ENCODE measurements at places on chromosomes 1 and 21.
A peak's percentile ranks its signal among the peaks of the same experiment; 100 is the strongest.

- no peak for DNase-seq
These were observed 31.5 kb downstream of the BMP8A start for GRCh38 chr1:39522661-39523567.

DNA sequence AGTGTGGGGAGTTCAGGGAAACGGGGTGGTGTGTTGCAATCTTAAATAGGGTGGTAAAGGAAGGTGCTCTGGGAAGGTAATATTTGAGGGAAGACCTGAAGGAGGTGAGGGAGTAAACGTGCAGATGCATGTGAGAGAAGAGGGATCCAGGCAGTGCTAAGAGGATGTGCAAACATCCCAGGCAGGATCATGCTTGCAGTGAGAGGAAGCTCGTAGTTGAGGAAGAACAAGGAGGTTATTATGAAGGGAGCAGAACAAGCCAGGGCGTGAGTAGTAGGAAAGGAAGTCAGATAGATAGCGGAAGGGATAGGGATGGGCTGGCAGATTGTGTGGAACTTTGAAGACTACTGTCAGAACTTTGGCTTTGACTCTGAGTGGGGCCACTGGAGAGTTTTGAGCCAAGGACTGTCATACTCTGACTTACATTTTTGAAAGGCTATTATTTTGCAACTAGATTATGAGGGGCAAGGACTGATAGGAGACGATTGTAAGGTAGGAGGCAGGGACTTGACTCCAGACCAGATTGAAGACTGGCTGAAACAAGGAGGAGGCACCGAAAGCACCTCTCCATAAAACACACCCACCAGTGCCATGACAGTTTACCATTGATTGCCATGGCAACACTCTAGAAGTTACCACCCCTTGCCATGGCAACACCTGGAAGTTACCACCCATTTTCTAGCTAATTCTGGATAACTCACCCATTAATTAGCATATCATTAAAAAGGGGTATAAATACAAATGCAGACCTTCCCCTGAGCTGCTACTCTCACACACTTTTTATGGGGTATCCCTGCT is 67.0 kb downstream of the XCL2 start:
- DNase-seq: no peak

DNA sequence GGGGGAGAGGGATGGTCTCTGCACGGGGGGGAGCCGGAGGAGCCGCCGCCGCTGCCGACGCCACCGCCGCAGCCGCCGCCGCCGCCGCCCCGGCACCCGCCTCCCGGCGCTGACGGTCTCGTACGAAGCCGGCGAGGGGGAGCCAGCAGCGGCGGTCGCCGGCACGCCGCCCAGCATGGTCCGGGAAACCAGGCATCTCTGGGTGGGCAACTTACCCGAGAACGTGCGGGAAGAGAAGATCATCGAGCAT is 311 bp downstream of the SPEN start:
- DNase-seq: no peak

GRCh38 chr21:38884440-38884839 is 78.7 kb downstream of the ETS2 start:
- no peak for DNase-seq

DNA sequence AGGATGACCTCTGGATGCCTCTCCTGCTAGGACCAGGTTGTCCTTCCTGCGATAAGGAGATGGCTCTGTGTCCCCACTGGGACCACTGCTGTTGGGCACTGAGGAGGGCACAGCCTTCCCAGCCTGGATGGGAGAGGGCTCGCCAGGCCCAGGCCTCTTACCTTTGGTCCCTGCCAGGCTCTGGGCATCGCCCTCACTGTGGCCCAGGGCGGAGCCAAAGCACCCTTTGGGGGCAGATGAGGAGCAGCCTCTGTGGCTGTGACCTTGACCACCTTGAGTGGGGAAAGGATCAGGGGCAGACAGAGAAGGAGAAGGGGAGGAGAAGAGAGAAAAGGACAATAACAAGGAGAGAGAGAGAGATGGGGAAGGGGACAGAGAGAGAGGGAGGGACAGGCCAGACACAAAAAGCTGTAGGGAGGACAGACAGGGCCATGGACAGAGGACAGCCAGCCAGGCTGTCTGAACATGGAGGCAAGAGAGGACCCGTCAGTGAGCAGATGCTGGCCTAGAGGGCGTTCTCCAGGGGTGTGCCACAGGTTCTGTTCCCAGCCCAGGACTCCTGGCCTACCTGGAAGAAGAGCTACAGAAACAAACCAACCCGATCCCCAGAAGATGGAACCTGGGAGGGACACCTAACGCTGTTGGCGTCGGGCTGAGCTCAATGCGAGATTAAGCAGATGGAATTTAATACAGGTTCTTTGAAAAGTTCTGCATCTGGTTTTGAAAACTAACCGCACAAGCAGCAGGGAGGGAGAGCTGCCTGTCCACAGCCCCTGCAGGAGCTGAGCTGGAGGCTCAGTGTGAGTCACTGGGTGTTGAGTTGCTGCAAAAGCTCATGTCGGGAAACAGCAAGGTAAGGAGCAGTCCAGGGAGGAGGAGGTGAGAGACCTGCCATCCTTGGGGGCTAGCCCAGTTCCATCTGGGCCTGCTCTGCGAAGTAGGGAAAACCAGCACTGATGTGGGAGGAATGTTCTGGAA is 262.1 kb downstream of the PTPRU start:
- no peak for DNase-seq

DNA sequence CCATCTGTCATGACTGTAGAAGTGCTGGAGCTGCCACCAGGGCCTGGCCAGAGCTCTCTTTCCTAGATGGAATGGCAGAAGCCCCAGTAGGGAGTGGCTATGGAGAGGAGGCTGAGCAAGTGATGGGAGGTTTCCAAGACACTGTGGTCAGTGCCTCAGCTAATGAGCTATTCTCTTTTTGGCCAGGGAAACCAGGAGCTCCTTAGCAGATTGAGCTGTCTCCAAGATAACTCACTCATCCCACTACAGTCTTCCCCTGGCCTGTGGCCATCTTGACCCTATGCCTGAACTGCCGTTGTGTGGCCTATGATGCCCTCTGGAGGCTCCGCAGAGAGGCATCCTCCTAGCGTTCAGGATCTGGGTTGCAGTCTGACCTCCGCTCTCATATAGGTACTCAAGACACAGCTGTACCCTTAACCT is 60.5 kb downstream of the ERI3 start:
- peak; percentile 23 for DNase-seq

DNA sequence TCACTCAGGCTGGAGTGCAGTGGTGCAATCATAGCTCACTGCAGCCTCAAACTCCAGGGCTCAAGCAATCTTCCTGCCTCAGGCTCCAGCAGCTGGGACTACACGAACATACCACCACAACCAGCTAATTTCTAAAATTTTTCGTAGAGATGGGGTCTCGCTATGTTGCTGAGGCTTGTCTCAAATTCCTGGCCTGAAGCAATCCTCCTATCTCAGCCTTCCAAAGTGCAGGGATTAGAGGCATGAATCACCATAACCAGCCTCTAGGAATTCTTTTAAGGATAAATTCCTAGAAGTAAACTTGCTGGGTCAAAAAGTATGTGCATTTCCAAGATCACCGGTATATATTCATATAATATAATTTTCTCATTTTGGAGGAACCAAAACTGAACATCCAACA is 17.6 kb upstream of the HUNK start:
- DNase-seq: no peak

DNA sequence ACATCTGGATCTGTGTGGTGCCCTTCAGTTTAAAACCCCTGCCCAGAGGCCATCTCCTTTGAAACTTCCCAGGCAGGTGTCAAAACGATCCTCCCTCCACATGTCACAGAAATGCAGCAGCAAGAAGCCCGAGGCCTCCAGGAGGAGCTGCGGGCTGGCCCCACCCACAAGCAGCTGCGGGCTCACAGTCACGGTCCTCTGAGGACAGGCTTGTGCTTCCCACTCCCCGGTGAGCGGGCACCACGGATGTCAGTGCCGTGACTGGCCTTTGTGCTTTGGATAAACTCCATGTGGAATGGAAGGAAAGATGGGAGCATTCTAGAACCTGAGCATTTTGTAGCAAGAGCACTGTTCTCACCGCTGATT is 65.8 kb downstream of the SIK1 start:
- no peak for DNase-seq

DNA sequence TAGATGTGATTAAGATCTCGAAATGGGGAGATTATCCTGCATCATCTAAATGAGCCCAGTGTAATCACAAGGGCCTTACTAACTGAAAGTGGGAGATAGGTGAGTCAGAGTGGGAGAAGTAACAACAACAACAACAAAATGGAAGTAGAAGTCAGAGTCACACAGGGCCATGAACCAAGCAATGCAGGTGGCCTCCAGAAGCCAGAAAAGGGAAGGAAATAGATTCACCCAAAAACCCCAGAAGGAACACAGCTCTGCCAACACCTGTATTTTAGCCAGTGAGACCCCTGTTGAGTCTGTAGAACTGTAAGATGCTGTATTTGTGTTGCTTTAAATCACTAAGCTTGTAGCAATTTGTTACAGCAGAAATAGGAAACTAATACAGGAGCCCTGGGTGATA is 4.1 kb downstream of the TAGLN2 start:
- DNase-seq: no peak

DNA sequence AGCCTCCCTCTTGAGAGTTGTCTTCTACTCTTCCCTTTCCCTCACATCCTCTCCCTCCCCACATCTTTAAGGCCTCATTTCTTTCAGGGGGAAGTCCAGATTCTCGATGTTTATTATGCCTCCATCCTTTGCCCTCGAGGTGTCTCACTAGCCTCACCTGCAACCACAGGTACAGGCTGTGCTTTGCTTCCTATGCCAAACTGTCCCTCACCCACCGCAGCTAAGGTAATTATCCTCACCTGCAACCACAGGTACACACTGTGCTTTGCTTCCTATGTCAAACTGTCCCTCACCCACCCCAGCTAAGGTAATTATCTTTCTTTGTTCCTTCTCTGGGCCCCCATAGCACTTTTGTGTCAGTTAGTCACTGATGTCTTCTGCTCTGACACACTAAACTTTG is 328.1 kb upstream of the SNX7 start:
- DNase-seq: no peak

DNA sequence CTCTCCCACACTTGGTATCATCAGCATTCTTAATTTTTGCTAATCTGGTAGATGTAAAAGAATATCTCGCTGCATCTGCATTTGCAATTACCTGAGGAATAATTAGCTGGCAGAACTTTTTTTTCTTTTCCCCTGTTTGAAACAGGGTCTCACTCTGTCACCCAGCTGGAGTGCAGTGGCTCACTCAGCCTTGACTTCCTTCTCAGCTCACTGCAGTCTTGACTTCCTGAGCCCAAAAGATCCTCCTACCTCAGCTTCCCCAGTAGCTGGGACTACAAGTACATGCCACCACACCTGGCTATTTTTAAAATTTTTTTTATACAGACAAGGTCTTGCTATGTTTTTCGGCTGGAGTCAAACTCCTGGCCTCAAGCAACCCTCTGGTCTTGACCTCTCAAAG is 35.4 kb upstream of the ENAH start:
- no peak for DNase-seq

DNA sequence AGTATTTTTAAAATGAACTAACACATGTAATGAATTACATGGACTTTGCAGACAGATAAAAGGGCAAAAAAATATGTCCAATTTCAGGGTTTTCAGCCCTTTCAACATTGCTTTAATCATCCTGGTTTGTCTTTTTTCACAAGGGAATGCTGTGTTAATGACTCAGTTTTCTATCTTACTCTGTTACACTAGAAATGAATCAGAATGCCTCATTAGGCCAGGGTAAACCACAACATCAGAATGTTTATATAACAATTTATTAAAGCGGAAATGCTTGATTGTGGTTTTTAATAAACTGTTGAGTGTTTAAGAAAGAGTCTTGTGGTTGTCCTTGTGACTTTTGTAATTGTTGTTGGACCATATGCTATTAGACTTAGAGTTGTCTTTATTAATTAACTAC is 13.5 kb downstream of the GORAB start:
- no peak for DNase-seq

GRCh38 chr1:229023651-229024300 is 247.1 kb upstream of the RAB4A start:
- peak; percentile 83 for DNase-seq

DNA sequence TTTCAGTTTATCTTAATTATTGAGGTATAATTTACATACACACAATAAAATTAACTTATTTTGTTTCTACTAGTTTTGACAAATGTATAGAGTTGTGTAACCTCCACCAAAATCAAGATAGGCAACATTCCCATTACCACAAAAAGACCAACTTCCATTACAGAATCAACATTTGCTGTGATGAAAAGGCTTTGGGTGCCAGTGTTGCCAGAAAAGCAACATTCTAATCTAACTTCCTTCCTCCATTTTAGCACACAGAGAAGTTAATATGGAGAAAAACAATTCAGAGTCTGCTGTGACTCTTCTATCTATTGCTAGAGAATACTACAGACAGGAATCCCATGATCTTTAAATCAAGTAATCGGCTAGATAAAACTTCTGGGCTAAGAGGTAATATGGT is 245.3 kb downstream of the RERE start:
- no peak for DNase-seq

DNA sequence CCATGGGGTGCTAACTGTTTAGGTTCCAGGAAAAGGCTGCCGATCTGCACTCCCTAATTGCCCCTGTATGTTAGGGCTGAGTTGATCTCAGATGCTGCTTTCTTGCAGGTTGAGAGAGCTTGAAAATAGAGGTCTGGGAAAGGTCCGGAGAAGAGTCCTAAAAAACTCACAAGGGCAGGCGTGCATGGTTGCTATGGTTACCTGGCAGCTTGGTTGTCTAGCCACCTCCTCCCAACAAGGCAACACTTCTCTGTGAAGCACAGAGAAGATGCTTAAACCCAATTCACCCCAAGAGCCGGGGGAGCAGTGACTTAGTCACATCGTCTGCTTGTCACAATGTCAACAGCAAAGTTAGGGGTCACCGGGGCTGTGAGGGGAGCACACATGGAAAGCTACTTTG is 31.0 kb upstream of the LRRC52 start:
- DNase-seq: no peak

- DNase-seq: peak; percentile 72
These were observed 102.3 kb upstream of the LMO4 start for GRCh38 chr1:87226341-87226760.

DNA sequence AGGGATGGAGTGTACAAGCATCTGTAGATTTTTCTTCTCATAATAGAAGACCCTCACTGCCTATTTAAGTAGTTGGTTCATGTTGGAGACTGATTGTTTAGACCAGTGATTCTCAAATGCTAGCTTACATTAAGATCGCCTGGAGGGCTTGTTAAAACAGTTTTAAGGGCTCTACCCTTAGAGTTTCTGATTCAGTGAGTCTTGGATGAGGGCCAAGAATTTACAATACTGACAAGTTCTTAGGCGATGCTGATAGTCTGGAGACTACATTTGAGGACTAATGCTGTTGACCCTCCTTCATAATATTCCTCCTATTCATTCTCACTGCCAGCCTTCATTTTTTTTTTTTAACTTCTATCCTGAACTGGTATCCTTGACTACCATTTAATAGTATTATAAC is 15.2 kb upstream of the AGO3 start:
- no peak for DNase-seq
